Hepatocyte (in vitro differentiated cells): ENCODE measurements at places on chromosomes 3 and 15. TPM values are rescaled to one million over a fixed set of nuclear protein-coding genes. Genes with fewer than 3 reads are reported as not detected.

Gene HTR3E
- polyA plus RNA-seq, result not detected in 2 replicates

DNA sequence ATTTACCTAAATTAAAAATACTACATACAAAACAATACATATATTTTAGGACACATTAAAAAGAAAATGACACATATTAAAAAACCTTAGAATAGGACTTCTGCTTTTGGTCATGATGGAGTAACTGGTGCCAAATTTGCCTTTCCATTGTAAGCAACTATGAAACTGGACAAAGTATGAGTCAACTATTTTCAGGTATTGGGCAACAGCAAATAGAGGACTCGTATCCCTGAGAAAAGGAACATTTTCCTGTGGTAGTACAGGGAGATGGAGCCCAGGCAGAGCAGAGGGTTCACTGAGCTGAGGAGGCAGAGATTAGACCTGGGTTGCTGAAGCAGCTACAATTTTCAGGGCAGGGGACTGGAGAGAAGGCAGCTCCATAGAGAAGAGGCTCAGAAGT is 14.7 kb downstream of the CCR1 start:
- no peak for DNase-seq

DNA sequence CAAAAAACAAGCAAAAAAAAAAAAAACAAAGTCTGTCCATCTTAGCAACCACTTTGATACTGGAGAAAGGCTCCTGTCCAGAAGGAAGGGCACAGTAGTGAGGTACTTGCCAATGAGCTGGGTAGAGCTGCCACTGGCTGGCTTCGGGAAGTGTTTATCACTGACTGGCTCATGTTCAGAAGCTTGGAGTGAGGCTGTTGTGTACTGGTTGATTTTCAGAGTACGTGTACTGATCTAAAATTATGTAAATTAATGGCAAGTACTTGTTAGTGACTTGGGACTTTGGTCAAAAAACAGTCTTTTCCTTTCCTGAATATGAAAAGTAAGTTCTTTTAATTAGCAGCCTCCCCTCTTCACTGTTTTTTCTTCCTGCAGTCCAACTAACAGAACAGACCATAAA is 979 bp upstream of the ZNF621 start:
- DNase-seq, result no peak

DNA sequence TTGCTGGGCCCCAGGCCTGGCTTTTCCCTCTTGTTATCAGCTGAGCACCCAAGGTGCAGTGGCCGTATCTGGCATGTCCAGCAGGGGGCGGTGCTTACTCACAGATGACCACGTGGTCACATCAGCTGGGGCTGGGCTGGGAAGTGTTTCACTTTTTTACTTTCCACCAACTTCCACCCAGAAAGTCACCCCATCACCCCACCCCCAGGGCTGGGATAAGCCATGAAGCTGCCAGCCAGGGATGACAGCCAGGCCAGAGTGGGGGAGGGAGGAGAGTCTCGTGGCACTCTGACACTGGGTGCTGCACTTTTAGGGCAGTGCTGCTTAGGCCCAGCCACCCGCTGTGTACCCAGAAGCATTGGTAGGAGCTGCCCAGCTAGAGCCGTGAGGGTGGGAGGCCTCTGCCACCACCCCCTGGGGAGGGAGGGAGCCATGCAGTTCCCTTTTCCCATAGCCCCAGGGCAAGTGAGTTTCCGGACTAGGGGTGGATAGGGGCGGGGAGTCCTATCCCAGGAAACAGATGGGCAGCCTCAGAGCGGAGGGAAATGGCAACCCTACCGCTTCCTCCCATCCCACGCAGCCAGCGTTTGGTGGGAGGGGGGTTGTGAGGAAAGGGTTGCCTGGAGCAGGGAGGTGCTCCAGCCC is 6.1 kb downstream of the PPCDC start:
- peak; percentile 94 for DNase-seq

Gene VPS39
- polyA plus RNA-seq, result 28.8 and 33.8 TPM in 2 replicates

Gene CHL1
- 0.34 TPM in 1 of 2 replicates, not detected in the other for polyA plus RNA-seq

GRCh38 chr3:732326-732928 is 360.4 kb upstream of the CNTN6 start:
- DNase-seq, result no peak

DNA sequence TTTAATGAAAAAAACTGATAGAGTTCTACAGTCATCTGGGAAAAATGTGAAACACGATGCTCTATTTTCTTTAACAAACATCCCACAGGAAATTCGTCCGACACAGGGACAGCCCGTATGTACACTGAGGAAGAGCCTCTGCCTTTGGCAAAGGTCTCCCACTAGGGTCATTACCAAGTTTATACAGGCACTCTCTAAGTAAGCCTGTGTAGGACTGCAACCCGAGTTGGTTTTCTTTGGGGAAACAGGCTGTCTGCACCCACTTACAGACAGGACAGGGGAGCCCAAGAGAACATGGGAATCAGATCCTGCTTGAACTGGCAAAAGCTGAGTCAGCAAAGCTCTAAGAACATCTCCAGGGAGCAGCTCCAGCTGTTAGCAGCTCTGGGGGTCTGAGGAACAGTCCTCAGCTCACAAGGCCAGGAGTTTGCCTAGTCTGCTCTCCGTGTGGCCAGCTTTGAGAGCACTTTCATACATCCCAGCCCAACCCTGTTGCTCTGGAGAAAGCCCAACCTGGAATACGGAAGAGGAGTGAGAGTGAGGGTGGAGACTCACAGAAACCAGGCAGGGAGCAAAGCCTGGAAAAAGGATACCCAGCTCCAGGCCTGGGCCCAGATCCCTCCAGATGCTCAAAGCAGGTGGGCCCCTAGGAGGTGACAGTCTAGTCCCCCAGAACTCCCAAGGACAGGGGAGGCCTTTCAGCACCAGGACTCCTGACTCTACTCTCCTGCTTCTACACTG is 1.9 kb downstream of the TBC1D2B start:
- DNase-seq, result peak; percentile 82
